ENCODE measurements at places on chromosomes 4 and X.

DNA sequence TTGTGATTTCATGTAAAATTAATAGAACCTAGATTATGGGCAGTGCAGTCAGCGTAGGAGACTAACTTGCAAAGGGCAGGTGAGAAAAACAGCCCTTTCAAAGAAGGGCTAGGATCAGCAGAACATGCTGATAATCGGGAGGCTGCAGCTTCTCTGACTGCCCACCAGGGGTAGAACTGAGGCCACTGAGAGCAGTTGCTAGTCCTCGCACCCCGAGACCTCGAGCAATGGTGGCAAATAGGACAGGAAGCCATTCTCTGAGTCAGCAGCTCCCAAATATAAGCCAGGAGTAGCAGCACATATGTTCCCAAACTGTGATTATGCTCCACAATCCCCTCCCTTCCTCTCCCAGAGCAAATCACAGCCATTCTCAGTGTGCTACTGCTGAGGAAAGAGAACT, 186.5 kb downstream of the MSL3 start:
- DNase-seq, result no peak

DNA sequence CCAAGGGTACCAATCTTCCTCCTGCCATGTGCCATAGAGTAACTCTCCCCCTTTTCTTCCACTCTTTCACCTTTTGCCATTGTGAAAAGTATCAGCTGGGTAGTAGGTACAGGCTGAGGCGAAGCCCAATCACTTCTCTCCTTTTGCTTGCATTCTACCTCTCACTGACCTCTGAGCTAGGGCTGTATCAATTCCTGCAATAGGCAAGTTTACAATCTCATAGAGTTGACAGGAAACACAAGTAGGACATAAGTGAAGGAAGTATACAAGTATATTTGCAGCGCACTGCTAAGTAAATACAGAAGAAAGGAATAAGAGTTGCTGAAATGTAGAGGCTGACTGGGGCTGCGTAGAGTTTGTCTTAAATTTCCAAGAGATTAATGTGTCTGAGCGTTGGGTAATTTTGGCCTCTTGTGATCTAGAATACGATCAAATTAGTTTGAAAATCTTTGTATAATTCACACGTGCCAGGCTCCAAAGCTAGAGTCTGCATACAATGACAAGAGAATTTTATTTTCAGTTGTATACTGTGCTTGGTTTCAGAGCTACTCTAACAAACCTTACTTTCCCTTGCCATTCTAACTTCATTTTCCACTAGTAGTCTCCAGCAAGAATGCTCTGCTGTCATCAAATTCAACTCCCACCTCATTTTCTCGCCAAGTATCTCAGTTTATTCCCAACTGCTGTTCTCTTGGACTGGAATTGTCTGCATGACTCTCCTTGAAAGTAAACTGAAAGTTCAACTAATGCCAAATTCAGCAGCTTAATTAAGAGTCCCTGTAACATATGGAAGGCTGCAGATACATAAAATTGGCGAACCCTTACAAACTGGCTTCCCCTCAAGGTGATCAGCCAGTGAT, 90.3 kb downstream of the ATP11C start:
- no peak for DNase-seq

DNA sequence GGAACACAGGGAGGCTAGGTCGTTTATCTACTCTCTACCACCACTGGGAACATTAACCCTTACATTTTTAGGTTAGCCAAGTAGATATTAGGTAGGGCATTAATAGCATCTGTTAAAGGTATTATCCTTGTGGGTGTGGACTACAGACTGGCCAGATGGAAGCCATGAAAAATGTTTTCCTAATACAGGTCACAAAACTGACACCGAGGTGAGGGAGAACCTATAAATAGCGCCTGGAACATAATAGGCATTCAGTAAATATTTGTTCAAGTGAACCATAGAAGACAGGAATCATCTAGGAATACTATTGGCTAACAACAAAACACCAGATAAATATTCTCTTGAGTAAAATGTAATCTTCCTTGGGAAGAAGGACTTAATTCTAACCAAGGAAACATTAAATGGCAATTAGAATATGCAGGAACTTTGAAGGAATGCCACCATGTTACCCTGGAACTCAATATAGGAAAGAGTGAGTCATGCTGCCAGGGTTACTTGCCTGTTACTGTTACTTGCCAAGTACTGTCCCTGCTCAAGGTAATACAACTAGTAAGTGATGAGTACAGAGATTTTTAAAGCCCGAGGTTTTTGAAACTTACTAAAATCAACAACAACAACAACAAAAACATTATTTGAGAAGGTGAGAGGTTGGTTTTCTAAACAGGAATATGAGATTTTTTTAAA, 79.0 kb downstream of the SOX3 start:
- no peak for DNase-seq

- DNase-seq, result no peak
Observed at GRCh38 chr4:94032754-94033153, 174.9 kb upstream of the SMARCAD1 start.

DNA sequence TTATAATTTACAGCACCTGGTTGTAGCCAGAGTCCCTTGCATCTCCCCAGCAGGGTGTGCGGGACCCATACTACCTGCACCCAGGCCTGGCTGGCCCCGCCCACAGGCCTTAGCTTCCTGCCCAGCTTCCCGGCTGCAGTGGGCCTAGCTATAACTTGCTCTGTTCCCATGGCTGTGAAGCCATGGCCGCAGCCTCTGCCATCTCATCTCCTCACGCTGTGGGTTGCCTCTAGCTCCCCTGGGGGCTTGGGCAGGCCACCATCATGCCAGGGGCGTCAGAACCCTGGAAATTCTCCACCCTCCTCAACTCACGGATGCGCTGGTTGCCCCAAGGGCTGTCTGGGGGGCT, 26.1 kb upstream of the SORBS2 start:
- no peak for DNase-seq

DNA sequence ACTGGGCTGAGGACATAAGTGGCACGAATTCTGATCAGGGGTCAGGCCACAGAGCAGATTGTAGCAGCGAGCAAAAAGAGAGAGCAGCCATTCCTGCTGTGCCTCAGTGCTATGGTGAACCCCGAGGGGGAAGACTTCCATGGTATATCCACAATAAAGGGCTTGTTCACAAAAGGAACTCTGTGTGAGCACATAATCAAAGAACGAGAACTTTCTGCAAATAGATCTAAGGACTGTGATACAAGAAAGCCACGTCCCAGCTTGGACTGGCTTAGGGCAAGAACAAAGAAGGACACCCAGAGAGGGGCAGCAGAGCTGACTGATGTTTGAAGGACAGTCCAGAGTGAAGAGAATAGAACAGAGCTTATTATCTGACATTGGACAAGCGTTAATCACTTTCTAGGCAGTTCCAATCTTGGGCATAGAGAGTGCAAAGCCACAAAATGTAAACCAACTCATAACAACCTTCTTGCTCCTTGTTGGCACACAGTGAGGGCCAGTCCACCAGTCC, 24.0 kb downstream of the PPEF2 start:
- no peak for DNase-seq

GRCh38 chrX:13489454-13489853, 79.9 kb upstream of the EGFL6 start:
- DNase-seq, result no peak

GRCh38 chr4:184441461-184442313, 32.7 kb downstream of the IRF2 start:
- DNase-seq, result peak; percentile 42

- no peak for DNase-seq
Observed at GRCh38 chrX:67787196-67787595, 243.4 kb downstream of the AR start.

DNA sequence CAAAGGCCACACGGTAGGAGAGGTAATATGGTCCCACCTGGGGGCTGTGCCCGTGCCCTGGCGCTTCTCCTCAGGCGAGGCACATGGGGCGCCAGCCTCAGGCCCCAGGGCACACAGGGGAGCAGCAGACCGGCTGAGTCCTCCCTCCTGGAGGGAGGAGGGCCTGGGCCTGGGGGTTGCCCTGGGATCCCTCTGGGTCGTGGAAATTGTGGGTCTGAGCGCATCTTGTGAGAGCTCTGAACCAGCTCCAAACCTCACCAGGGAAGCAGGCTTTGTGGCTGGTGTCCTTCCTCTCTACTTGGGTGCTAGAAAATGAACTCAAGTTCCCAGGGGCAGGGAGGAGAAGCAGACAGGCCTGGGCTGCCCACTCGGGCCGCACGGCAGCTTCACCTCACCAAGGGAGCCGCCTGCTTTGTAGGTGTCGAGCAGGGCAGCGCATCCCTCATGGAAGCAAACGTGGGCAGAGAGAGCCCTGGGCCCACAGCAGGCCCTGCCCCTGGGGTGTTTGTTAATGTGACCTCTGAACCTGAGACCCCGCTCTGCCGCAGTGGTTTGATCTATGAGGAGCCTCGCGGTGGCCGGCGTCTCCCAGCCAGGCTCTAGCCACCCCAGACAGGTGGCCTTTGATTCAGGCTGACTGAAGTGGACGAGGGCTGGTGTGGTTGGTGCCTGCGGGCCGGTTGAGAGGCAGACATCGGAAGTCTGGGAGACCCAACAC, 10.8 kb downstream of the HTRA3 start:
- no peak for DNase-seq

DNA sequence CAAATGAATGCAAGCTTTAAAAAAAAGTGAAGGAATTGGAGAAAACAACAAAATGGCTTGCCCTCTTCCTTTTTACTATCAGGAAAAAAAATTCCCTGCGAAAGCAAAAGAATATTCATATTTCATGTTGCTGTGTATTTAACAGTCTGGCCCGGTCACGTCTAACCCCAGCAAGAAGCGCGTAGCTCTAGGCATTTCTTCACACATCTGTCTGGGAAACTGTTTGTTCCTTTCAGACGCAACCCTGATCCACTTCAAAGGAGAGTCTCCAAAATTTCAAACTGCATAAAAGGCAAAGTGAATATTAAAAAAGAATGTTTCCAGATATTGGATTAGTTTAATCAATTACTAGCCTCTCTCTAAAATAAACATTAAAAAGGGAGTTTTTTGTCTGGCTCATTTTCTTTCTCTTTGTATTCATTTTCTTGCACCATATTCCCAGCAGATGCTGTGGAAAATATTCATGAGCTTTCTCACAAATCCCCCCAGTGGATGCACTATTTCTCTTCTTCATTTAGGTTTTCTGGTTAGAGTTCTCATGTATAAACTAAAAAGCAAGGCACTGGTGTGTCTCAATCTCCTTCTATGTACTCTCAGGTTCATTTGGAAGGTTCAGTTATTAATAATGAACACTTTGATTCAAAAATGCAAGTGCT, 145.3 kb downstream of the MID1 start:
- no peak for DNase-seq

DNA sequence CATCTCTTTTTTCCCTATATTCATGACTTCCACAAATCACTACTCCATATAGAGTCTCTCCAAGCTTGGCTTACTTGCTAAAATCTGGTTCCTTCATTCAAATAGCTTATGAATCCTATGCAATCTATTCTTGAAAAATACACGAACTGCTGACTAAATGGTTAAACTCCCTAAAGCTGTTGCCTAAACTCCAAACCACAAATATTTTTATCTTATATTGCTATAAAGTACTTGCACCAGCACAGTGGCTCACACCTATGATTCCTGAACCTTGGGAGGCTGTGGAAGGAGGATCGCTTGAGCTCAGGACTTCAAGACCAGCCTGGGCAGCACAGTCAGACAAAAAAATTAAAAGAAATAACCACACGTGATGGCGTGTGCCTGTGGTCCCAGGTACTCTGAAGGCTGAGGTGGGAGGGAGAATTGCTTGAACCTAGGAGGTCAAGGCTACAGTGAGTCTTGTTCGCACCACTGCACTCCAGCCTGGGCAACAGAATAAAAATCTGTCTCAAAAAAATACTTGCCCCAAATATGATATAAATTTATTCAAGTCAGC, 2.2 kb downstream of the FBXO8 start:
- DNase-seq, result no peak

- no peak for DNase-seq
Observed at GRCh38 chr4:161160718-161161117, 1003.1 kb downstream of the FSTL5 start.

- DNase-seq, result no peak
Observed at GRCh38 chrX:151081016-151081415, 95.4 kb upstream of the GPR50 start.

DNA sequence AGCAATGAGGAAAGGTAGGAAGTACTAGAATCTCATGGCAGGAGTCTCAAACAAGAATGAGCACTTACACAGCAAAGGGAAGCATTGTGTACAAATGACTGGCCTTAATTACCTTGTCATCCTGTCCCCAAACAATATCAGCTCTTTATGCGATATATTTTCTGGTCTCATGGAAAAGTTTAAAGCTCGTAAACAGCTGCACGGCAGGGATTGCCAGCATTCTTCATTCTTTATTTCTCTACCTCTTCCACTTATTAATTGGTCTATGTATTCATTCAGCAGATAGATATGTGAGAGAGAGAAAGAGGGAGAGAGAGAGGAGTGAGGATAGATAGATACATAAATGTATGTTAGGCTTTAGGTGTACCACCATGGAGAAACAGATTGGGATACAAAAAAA, 155.8 kb upstream of the FAT4 start:
- no peak for DNase-seq

DNA sequence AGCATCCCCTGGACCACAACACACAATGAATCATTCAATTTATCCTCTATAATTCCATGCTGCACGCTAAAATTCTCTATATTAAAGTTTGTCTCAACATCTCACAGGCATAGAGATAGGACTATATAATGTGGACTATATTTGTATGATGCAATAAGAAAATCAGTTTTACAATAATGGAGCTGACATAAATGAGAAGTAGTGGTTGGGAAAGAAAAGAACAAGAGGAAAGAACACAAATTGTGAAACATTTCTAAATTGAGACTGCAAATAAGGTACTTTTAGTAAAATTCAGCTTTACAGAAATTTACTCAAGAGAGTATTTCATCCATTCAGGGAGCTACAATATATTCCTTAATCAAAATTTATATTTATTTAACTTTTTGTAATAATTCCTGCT, 120.4 kb downstream of the ARAP2 start:
- no peak for DNase-seq

DNA sequence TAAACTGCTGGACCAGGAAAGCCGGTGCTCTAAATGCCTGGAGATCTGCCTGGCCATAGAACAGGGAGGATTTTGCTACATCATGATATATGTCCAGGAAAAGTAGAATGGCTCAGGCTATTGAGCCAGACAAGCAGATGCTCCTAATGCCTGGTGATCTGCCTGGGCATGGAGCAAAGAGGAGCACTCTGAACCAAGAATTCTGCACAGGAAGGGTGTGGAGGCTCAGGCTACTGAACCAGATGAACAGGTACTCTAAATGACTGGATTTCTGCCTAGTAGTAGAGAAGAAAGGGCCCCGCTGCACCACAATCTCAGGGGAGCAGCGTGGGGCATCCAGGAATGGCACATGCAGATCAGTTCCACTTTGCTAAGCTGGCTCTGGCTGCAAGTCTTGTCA, 607.9 kb downstream of the ANKRD50 start:
- DNase-seq, result no peak

DNA sequence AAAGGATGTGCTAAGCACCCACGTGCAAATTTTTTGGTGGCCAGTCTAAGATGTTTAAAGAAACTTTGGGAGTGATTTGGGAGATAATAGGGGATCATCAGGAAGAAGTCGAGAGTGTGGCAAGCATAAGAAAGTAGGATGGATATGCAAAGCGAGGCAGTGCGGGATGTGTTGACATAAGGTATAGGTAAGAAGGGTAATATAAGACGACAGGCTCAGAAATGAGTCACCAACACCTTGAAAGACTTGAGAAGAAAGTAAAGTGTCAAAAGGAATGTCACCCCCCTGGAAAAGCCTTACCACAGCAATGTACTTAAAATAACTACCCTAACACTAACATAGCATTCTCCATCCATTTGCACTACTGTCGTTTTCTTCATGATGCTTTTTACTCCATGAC, 69.8 kb upstream of the BMP2K start:
- DNase-seq, result no peak

- DNase-seq, result no peak
Observed at GRCh38 chr4:91284480-91284879, 1019.3 kb upstream of the GRID2 start.

Measured in midbrain (tissue), 1 donor.